ENCODE measurements at places on chromosomes 2 and 18.

- DNase-seq: no peak
Observed at GRCh38 chr2:237434866-237435311, 20.9 kb upstream of the COL6A3 start.

- DNase-seq: no peak
Observed at GRCh38 chr2:165113414-165113813, 90.4 kb downstream of the SCN3A start.

- no peak for DNase-seq
Observed at GRCh38 chr2:185813707-185814106, 75.1 kb downstream of the FSIP2 start.

DNA sequence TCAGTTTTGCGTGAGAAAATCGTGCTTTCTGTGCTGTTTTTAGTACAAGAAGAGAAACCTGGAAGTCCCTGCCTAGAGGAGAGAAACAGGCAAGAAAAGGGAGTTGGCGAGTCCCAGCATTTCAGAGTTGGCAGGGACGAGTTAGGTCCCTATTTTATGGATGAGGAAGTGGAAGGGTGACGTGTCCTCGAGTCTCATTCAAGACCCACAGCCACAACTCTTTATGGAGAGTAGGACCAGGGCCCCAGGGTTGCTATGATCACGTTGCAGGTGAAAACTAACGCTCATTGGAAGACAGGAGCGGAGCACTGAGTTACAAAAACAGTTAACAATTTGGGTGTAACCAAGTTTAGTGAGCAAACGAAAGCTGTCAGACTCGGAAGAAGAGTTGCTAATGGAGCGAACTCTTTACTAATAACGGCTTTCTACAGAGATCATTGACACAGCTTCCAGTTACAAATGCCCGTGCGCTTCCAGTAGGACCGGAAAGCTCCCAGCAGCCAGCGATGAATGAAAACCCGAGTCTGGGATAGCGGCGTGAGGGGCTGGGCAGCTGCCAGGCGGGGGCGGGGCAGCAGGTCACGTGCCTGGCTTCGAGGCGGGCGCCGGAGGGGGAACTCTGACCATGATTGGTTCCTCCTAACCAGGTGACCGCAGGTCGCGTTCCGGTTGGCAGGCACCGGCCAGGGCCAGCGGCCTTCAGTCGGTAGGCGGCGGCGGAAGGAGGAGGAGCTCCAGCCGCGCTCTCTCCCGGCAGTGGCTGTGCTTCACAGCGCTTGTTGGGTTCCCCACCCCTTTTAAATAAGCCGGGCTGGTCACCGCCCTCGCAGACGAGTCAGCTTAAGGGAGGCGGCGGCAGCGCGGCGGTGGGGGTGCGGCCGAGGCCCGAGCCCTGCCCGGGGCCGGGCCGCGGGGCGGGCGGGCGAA, at the start of gene CCNYL1:
Gene CCNYL1, plus strand, starts transcription at position 827 of the 927 bp plus-strand sequence. CDS start 257 bp downstream, outside the sequence.
- peak; percentile 98 for DNase-seq

- no peak for DNase-seq
Observed at GRCh38 chr2:45960057-45960863, 308.8 kb downstream of the PRKCE start.

DNA sequence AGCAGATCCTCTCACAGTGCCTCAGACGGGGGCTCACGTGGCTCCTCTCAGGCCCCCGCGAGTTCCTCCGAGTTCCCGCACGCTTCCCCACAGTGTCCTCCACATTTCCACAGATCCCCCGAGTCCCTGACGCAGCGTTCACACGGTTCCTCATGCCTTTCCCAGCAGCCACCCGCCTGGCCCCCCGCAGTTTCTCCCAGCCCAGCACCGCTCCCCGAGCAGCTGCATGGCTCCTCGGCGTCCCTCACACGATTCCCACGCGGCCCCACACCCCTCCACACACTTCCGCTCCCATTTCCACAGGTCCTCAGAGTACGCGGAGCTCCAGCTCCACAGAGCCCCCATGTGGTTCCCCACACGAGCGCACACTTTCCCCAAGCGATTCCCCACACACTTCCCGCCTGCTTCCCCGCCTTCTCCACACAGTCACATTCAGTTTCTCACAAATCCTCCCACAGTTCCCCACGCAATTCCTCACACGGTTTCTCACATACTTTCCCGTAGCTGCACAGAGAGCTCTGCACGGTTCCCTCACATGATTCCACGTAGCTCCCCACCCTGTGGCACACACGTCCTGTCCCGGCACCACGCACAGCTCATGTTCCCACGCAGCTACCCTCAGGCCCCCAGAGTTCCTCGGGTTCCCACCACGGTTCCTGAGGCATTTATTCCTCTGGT, 39.9 kb downstream of the KIF1A start:
- peak; percentile 21 for DNase-seq

Measured in NAMALWA (cell line).